ENCODE measurements at places on chromosomes 6 and 20.
A peak's percentile ranks its signal among the peaks of the same experiment; 100 is the strongest.

DNA sequence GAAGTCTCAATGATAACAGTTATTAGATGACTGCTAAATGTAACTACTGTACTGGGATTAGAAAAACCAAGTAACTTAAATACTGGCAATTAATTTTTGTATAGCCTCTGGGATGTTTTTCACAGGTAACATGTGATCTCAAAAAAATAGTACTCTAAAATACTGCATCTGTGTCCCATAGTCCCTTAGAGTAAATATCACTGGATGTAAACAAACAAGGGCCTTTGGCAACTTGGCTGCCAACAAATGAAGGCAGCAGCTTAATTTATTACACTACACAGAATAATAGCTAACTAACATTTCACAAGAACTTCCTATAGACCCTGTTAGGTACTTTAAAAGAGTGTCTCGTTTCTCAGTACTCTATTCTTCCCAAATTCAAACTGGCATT lies 14.0 kb downstream of the ARHGAP18 start:
- no peak for DNase-seq

GRCh38 chr6:33279971-33280511 lies 3.1 kb downstream of the B3GALT4 start:
- no peak for DNase-seq

DNA sequence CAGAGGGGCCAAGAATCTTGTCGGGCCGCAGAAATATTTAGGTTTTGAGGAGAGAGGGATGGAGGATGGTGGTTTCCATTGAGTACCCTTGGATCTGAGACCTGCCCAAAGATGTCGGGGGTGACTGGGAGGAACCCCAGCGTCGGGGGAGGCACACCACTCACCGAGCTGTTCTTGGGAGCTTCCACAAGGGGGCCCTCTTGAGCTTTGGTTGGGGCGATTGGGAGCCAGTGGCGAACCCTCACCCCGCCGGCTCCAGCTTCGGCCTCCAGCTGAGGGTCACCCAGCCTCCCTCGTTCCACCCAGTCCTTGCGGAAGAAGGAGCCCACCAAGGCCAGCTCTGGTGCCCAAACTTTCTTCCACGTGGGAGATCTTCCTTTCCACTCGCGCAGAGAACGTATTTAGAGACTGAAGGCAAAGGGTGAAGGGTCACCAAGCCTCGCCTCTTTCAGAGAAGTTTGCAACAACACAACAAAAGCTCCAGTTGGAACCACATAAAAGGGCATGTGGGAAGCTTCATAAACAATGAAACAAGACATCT lies 33.6 kb downstream of the APCDD1L start:
- peak; percentile 30 for DNase-seq

DNA sequence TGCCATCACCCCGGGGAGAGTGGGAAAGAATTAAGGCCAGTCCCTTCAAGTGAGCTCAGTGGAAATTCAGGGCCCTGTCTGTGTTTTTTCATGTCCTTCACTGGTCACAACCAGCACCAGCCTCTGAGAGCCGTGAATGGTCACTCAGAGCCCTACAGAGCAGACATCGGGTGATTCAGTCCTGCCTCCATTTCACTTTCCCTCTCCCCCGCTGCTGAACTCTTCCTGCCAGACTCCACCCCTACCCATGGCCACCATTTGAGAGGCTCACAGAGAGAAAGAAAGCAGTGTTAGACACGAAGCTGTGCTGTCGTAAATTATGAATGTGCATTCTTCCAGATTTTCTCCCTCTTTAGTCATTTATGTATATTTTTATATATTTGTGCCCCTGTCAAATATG lies 5.4 kb downstream of the R3HDML start:
- no peak for DNase-seq

GRCh38 chr20:15528391-15529111 lies 1044.7 kb downstream of the KIF16B start:
- no peak for DNase-seq

- no peak for DNase-seq
Observed at GRCh38 chr6:26163427-26164119, 76.3 kb downstream of the HFE start.

GRCh38 chr6:14118446-14118845 lies 874 bp downstream of the CD83 start:
- no peak for DNase-seq

DNA sequence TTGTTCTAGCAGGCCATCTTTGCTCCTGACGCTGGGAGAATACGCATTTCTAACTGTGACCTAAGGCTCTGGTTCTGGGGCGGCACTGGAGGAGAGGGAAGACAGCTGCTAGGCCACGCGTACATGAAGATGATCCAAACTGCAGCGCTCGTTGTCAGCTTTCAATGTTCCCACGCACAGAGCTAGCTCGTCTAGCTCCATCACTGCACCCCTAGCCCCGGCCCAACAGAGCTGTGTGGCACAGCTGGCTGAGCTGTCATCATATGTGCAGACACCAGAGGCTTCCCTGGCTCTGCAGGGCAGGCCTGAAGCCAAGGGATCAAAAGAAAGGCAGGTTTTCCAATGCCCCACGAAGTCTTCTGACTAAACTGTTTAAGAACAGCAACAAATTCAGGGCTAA lies 124.7 kb downstream of the IRF4 start:
- no peak for DNase-seq

- no peak for DNase-seq
Observed at GRCh38 chr20:54377992-54378773, 97.2 kb upstream of the DOK5 start.

- DNase-seq = no peak
Observed at GRCh38 chr6:30747902-30748769, 3.8 kb upstream of the IER3 start.

DNA sequence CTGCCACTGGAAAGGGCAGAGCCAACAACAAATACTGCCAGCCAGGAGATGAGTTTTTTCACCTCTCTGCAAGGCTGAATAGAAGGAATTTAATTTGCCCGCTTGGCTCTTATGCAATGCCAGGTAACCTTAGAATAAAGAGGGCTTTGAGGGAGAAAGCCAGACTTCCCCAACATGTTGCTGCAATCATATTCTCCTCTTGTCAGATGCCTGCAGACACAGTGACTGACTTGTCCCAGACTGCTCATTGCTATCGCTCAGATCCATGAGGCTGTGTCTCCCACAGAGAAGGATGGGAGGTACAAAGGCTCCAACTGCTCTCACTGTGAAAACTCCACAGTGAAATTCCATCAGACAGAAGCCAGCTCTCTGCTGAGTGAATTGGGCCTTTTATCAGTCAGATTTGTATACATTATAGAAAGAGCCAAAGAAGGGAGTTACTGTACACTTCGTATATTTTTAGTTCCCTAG lies 517.0 kb upstream of the ID4 start:
- DNase-seq = no peak

GRCh38 chr20:35302421-35303335 lies 10.5 kb upstream of the FAM83C start:
- no peak for DNase-seq

DNA sequence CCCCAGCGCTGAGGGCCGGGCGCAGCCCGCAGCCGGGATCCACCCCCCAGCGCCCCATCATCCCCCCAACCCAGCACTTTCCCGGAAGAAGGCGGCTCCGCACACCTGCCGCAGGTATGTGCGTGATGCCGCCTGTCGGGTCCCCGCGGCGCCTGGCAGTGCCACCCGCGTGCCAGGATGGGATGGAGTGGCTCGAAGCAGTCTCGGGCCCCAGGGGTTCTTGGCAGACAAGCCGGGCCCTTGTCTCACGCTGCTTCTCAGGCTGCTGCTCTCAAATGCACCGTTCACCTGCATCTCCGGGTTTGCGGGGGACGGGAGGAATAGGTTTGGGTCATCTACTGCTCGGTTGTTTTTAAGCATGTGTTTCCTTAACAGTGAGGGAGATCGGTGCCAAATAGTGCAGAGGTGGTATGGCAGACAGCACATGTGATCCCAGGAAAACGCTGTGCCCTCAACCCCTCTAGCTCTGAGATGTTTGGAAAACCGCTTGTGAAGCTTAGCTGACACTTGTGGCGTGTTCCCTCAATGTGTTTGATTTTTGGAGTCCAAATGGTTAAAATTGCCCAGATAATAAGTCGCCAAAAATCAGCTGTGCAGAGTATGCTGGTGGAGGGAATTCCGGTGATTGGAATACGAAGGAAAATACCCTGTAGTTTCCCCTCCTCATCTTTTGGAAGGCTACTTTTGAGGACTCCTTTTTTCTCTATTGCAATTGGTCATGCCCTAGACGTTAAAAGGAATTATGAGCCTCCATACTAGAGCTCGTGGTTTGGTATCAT lies 926 bp downstream of the MYLIP start:
- DNase-seq = no peak

- DNase-seq = peak; percentile 78
Observed at GRCh38 chr6:148746363-148747144, at the start of gene UST. TSS of gene UST (plus strand) at chr6:148747030. CDS start at chr6:148747431, 401 bp downstream.

DNA sequence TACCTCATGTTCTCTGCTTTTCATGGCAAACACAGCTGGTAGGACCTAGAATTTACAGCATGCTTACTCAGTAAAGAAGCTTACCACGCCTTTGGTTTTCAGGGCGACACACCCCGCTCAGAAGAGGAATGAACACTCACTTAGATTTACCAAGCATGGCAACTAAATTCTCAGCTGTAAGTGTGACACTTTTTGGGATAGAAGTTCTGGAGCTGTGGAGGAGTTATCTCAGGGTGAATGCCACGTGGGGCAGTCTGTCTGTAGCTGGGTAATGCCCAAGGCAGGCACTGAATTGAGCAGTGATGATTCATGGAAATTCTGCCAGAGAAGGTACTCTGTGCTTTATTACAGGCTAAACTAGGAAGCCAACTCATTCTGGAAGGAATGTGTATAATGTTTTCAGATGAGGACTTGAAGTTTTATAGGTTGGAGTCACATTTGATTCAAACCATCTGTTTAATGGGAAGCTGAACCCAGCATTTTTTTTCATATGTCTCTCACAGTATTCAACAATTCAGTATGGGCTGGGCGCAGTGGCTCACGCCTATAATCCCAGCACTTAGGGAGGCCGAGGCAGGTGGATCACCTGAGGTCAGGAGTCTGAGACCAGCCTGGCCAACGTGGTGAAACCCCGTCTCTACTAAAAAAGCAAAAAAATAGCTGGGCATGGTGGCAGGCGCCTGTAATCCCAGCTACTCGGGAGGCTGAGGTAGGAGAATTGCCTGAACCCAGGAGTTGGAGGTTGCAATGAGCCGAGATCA lies 3.5 kb upstream of the PRIM2 start:
- DNase-seq = no peak

DNA sequence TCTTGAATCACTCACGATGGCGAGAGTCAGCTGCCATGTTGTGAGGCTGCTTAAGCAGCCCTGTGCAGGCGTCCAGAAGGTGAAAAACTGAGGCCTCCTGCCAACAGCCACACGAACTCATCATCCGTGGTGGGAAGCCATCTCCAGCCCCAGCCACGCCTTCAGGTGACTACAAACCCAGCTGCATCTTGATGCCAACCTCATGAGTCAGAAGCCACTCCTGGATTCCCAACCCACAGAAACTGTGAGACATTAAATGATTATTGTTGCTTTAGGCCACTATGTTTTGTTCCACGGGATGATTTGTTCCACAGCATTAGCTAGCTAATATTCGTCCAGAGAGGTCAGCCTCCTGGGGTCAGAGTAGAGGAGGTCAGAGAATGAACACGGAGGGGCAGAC lies 80.5 kb downstream of the SNX5 start:
- no peak for DNase-seq

- no peak for DNase-seq
Observed at GRCh38 chr6:134004714-134005113, 47.7 kb downstream of the SLC2A12 start.

DNA sequence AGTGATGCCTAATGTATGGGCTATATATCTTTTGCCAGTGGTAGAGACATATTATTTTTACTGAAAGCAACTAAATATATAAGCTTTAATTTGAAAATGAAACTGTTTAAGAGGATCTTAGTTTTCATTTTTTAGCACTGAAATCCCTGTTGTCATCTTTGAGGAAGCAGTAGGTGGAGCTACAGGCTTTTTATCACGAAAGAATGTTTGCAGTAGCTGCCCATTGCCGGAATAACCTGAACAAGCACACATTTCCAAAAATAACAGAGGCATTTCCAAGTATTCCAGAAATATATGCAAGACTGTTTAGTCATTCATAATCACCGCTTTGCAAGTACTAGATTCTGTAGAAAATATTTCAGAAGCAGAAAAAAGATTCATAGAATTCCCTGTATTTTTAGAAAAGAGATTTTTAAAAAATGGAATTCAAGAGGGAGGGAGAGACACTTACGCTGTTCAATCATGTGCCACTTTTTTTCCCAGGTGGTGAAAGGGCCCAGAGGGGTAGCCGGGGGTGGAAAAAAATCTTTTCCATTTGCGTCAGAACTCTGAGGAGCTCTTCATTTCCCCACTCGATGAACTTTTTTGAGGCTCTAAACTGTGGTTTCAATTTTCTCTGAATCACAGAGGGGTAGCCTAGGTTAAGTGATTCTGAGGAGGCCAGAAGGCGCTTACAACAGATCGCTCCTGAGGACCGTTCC lies 142.5 kb upstream of the FERMT1 start:
- no peak for DNase-seq

DNA sequence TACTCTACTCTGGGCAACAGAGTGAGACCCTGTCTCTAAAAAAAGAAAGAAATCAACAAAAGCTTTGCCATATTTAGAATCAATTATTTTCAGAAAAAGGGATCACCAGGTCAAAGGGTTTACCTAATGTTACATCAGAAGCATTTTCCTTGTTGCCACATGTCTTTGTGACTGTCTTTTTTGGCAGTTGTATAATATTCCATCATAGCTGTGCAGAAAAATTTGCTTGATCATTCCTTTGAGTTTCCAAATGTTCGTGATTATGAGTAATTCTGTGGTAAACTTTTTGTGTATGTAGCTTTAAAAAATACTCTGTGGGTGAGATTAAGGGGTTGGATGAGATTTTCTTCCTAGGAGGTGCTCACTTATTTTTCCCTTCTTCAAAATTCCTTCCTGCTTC lies 26.4 kb downstream of the PNPLA1 start:
- no peak for DNase-seq

DNA sequence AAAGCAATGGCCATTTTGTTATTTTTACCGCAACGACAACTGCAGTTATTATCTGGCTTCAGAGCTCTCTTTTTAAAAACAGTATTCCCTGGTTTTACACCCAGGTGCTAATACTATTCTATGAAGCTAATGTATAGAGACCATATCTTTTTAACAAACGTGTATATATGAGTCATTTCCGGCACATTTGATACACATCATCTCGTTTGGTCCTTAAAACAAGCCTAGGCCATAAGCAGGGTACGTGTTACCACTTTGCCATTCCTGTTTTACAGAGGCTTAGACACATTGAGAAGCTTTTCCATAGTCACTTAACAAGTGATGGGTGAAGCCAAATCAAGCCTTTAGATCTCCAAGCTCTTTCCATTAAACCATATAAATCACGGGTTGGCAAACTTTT lies 5.5 kb downstream of the TRAF3IP2 start:
- no peak for DNase-seq
